ENCODE measurements at places on chromosomes 12 and 14. TPM values are rescaled to one million over a fixed set of nuclear protein-coding genes. Genes with fewer than 3 reads are reported as not detected.

GPR135 gene
- polyA plus RNA-seq: 4.3 TPM

DNA sequence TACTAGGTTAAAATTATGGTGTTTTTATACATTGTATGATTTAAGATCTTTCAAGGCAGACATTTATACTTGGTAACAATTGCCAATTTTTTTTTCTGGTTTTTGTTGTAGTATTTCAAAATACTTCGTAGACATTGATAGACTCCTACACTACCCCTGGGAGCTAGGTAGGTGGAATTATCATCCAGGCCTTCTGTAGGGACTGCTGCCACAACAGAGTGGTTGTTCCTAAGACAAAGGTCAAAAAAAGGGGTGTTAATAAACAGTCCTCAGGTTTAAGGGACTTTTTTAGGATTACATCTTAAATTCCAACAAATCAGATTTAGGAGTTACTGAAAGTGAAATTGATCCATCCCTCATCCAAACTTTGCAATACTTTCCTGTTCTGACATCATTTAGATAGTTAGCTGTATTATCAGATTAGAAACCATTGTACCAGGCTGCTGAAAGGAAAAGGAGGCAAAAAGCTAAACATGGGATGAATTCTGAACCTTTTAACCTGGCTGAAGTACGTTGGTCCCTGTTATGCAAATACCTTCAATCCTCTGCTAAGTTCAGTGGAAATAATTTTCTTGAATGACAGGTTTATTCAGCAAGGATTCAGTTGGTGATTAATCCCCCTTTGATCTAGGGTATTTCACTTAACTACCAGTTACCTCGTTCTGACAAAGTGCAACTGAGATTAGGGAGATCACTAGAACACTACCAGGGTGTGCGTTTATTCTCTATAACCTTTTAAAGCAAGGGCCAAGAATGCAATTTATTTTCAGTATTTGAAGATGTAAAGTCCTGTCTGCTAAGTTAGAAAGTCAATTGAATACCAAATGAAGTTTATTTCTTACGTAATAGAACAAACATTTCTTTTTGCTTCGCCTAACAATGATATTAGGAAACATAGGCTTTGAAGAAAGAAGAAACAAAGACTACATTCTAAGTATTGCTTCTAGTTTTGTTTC, 23.2 kb downstream of the AP5M1 start:
- DNase-seq: no peak

DNA sequence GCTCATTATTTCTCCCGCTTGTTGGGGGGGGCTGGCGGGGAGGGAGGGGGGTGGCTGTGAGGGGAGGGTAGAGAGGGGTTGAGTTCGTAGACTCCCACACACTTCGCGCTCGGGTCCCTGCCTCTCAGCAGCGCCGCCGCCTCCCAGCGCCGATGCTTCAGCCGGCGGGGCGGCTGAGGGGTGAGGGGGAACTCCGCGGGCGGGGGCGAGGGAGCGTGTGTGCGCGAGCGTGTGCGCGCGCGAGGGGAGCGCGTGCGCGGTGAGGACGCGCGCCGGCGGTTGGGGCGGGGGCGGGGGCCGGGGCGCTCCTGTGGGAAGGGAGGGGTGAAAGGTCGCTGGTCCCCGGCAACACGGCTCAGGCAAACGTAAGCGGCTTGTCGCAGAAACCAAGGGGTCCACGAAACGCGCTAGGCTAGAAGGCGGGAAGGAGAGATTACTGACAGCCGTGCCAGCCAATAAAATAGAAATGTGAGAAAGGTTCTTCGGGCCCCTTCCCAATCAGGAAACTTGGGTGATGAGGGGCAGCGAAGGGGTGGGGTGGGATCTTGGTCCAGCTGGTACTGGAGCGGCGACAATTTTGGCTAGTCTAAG, 343 bp upstream of the NOVA1 start:
- peak; percentile 94 for DNase-seq

DNA sequence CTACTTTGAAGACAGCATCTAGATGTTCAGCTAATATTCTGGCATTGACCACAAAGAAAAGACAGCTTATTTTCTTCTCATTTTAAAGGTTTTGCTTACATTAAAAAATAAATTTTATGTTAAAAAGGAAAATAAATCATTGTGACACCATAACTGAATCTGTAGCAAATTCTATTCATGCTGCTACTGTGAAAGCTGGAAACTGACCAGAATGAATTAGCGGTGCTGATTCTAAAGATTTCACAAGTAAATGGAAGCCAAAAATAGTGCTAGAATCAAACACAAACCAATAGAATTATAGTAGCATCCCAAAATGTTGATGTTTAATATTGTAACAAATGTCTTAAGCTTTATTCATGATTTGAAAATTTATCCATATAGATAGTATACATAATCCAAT, 850.0 kb upstream of the FBXO33 start:
- no peak for DNase-seq

DNA sequence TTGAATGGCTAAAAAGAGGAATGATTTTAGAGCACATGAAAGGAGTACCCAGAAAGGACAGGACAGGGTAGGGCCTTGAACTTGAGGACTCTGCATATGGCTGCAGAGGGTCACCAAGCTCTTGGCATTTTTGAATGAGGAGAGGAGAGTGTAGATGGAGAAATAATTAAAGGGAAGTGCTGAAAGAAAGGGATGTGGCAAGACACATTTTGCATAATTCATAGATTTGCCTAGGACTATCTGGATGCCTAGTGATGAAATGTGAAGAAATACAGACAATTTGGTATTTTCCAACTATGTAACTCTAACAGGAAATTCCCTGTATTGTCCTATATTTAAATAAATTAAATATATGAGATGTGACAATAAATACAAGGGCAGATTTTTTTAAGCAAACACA, 27.5 kb upstream of the MDM1 start:
- no peak for DNase-seq
